Neural crest cell (in vitro differentiated cells): ENCODE measurements at places on chromosomes 3 and 15.

- DNase-seq, result no peak
Measured at GRCh38 chr3:51384055-51384725, 901 bp upstream of the MANF start.

GRCh38 chr3:179401561-179401960 lies 49.7 kb downstream of the GNB4 start:
- DNase-seq, result no peak

GRCh38 chr3:187211532-187212195 lies 14.4 kb downstream of the RTP1 start:
- DNase-seq, result no peak

DNA sequence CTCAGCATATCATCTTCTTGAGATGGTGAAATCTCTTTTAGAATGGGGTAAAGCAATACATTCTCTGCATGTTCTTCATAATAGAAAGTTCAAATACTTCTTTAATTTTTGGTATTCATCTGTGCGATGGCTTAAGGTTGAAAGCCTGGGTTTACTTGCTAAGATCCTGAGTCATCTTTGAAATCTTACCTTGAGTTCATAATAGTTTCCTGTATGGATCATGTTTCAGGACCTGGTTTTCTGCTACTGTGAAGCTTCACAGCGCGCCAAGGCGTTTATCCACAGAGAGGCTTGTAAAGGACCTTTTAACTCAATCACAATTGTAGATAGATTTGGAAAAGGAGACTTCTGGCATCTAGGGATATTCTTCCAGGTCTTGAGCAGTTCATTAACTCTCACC lies 39.0 kb downstream of the MED12L start:
- no peak for DNase-seq

- DNase-seq, result no peak
Measured at GRCh38 chr3:108862865-108863798, 40.5 kb downstream of the TRAT1 start.
